Smooth muscle cell of the coronary artery (primary cell): ENCODE measurements at places on chromosomes 1 and 21. TPM values are rescaled to one million over a fixed set of nuclear protein-coding genes. Genes with fewer than 3 reads are reported as not detected.

The SPRR4 gene
- not detected in 2 replicates for total RNA-seq

The MROH9 gene
- 0.15 and 0.59 TPM in 2 replicates for total RNA-seq

The PIGR gene
- not detected in 2 replicates for total RNA-seq

The TENT5C gene
- 0.75 and 2.2 TPM in 2 replicates for total RNA-seq

The LDLRAD2 gene
- total RNA-seq, result not detected in 2 replicates

The FAM110D gene
- under 0.01 and 0.08 TPM in 2 replicates for total RNA-seq

The LRRC38 gene
- total RNA-seq, result 0.12 and 0.38 TPM in 2 replicates

The THEM5 gene
- not detected in 2 replicates for total RNA-seq

The DDAH1 gene
- 17.8 and 32.2 TPM in 2 replicates for total RNA-seq

The NGF gene
- 1.5 and 11.9 TPM in 2 replicates for total RNA-seq

The BCAR3 gene
- 17.4 and 26.3 TPM in 2 replicates for total RNA-seq

The CLCNKA gene
- 0.08 and 0.35 TPM in 2 replicates for total RNA-seq

The PRKAA2 gene
- total RNA-seq, result 0.70 and 1.5 TPM in 2 replicates

The RXFP4 gene
- total RNA-seq, result not detected in 2 replicates

The GJB5 gene
- not detected in 2 replicates for total RNA-seq

The CEP85 gene
- 2.3 and 6.5 TPM in 2 replicates for total RNA-seq

The SYT6 gene
- not detected in 2 replicates for total RNA-seq

The ZMYND12 gene
- 0.15 and 0.59 TPM in 2 replicates for total RNA-seq

The PRAMEF4 gene
- total RNA-seq, result not detected in 2 replicates

The LCE3E gene
- not detected in 2 replicates for total RNA-seq

The WNT2B gene
- total RNA-seq, result 1.2 and 1.7 TPM in 2 replicates

The CFHR4 gene
- total RNA-seq, result not detected in 2 replicates

The PADI2 gene
- total RNA-seq, result 0.12 and 0.60 TPM in 2 replicates

The MIXL1 gene
- total RNA-seq, result not detected in 2 replicates

The S100A7 gene
- not detected in 2 replicates for total RNA-seq

The FAM131C gene
- 0.08 TPM in 1 of 2 replicates, not detected in the other for total RNA-seq

The OR2L5 gene
- not detected in 2 replicates for total RNA-seq

The FNDC10 gene
- 0.45 and 0.82 TPM in 2 replicates for total RNA-seq

The CYP2J2 gene
- 0.08 TPM in 1 of 2 replicates, not detected in the other for total RNA-seq

The BSND gene
- total RNA-seq, result not detected in 2 replicates

The OR2T29 gene
- total RNA-seq, result not detected in 2 replicates

The CR1L gene
- total RNA-seq, result not detected in 2 replicates

The PSEN2 gene
- total RNA-seq, result 9.6 and 30.0 TPM in 2 replicates

The INKA2 gene
- 1.1 and 5.7 TPM in 2 replicates for total RNA-seq

The S100A3 gene
- total RNA-seq, result 5.0 and 7.3 TPM in 2 replicates

The FAM151A gene
- total RNA-seq, result not detected in 2 replicates

The OR2W3 gene
- total RNA-seq, result not detected in 2 replicates

The CYP4A11 gene
- total RNA-seq, result not detected in 2 replicates

The KPNA6 gene
- total RNA-seq, result 16.3 and 25.6 TPM in 2 replicates

The TADA1 gene
- total RNA-seq, result 8.0 and 9.4 TPM in 2 replicates

The CHRM3 gene
- total RNA-seq, result not detected in 2 replicates

The ZC3H11A gene
- total RNA-seq, result 37.3 and 68.7 TPM in 2 replicates

The KRTAP21-2 gene
- total RNA-seq, result not detected in 2 replicates

The PDC gene
- total RNA-seq, result 0.53 TPM in 1 of 2 replicates, not detected in the other

The ITLN1 gene
- total RNA-seq, result 0.30 and 0.35 TPM in 2 replicates

The HP1BP3 gene
- total RNA-seq, result 95.0 and 157 TPM in 2 replicates

The CYP4X1 gene
- 0.12 and 0.23 TPM in 2 replicates for total RNA-seq

The GNG12 gene
- 70.4 and 130 TPM in 2 replicates for total RNA-seq
